ENCODE measurements at places on chromosomes 7 and 10. TPM values are rescaled to one million over a fixed set of nuclear protein-coding genes. Genes with fewer than 3 reads are reported as not detected.

The DGKB gene
- 0.11 TPM for total RNA-seq

- DNase-seq: no peak
Measured at GRCh38 chr10:122949296-122949695, 4.7 kb downstream of the C10orf88 start.

GRCh38 chr7:95396136-95397032, at the start of gene PON3:
TSS of gene PON3 (minus strand) at chr7:95396375. CDS start at chr7:95396350, 25 bp downstream.
- DNase-seq: no peak

DNA sequence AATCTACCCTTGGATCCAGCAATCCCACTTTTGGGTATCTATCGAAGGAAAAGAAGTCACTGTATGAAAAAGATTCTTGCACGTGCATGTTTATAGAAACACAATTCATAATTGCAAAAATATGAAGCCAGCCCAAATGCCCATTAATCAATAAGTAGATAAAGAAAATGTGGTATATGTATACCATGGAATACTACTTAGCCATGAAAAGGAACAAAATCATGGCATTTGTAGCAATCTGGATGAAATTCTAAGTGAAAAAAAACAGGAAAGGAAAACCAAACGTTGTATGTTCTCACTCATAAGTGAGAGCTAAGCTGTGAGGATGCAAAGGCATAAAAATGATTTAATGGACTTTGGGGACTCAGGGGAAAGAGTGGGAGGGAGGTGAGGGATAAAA, 18.2 kb upstream of the CASD1 start:
- DNase-seq: no peak

DNA sequence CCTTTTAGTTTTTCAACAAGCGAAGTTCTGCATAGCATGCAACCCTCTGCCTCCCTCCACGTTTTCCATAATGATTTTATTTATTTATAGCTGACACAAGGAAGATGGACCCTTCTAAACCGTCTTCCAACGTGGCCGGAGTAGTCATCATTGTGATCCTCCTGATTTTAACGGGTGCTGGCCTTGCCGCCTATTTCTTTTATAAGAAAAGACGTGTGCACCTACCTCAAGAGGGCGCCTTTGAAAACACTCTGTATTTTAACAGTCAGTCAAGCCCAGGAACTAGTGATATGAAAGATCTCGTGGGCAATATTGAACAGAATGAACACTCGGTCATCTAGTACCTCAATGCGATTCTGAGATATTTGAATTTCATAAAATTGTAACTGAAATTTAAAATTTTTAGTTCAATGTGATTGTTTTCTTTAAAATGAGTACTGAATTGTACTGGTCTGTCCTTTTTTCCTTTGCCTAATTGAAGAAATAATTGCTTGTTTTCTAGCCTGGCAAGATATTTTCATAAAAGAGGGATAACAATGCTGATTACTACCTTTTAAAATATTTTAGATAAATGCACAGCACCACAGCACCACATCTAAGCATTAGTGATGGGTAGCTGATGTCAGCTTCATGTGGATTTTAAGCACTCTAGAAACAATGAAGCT, 41.5 kb upstream of the SLC39A12 start:
- peak; percentile 30 for DNase-seq

DNA sequence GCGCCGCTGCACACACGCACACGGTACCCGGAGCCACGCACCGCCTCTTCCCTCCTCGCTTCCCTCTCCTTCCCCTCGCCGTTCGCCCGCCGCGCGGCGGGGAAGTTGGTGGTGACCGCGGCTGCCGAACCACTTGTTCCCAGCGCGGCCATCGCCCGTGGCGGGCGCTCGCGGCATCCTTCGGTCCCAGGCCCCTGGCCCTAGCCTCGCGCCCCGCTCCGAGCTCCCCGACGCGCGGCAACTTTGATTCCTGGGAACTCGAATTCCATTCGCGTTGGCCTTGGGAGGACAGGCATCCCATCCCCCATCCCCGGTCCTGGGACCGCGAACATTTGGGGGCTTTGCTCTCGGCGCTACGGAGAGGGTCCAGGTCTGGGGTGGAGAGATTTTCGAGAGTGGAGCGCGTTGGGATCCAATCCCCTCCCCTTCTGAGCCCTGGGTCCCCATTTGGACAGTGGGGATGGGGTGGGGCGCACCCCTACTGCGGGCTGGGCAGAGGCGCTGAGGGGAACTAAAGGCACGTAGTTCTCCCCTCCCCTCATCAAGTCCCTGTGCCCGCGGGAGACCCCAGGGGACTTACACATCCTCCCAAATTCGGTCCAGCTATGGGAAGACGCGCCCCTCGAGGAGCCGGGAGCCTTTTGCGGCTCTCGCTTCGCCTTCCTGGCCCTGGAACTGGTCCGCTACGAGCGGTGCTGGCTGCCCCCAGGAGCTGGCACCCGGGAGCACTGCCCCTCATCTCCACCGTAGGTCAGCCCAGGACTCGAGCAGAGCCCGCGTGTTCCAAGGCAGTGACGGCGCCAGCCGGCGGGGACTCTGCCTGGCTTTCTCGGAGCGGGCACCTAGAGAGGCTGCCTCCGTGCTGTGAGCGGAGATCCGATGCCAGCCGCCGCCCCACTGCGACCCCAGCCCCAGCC, 834 bp downstream of the CDH23 start:
- DNase-seq: peak; percentile 21

The ASB13 gene
- 13.3 TPM for total RNA-seq

The RAMP3 gene
- not detected for total RNA-seq

GRCh38 chr7:16691241-16691640, 45.3 kb downstream of the BZW2 start:
- DNase-seq: no peak
